Endothelial cell (in vitro differentiated cells): ENCODE measurements at places on chromosomes 3 and 15. TPM values are rescaled to one million over a fixed set of nuclear protein-coding genes. Genes with fewer than 3 reads are reported as not detected.

- no peak for DNase-seq
These were observed 26.2 kb downstream of the PSTPIP1 start for GRCh38 chr15:77021088-77021481.

The C3orf20 gene
- total RNA-seq, result 0.13 TPM

DNA sequence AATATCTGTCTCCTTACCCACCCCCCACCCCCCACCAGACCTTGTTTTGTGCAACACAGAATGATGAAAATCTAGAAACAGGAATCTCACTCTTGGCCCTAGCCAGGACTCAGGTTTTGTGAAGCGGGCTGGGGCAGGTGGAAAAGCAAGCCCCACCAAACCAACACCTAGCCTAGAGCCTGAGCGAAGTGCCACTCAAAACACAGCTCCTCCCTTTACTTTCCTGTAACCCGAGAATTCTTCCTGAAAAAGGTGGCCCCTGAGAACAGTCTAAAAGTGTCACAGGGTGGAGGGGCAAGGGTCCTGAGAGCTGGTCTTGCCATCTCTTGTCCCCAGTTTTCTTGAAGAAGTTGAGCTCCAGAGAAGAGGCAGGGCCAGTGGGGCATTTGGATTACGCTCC, 17.4 kb upstream of the RPUSD3 start:
- no peak for DNase-seq

The THRB gene
- 0.38 TPM for total RNA-seq

DNA sequence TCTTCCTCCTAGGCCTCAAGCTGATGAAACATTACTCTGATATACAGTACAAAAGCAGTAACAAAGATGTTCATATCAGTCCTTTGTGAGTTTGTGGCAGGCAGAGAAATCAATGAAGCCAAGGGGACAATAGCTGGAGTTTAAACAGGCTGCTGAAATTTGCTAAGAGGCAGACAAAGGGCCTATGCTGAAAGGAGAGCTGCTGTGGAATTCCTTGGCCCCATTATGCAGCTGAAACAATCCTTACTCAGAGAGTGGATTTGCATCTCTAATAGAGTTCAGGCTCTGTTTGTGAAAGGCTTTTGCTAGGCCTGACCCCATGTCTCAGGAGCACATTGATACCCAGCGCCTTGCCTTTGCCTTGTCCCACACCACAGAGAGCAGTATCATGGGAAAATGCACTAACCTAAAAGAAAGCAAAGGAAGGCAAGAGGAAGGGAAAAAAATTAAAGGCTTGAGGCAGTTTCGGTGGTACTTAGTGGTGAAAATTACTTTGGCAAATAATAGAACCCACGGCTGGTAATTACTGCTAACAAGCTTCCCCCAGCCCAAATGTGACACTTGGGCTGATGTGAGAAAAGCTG, 195.0 kb upstream of the EPHA3 start:
- DNase-seq, result peak; percentile 3

The RTF1 gene
- total RNA-seq, result 60.8 TPM

DNA sequence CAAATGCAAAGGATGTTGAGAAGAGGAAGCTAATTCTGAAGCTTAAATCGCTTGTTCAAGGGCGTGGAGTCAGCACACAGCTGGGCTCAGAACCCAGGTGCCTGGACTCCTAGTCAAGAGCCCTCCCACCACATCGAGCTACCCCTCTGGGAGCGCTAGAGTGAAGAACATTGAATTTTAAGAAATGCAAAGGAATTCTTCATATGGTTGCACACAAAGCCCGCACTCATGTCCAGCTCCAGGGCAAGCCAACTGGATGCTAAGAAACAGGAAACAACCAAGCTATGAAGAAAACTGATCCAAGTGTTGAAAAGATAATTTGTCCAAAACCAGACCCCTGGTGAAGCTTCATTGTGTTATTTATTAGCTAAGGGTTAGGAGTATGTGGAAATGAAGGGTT, 122.3 kb downstream of the ALDH1A2 start:
- no peak for DNase-seq

DNA sequence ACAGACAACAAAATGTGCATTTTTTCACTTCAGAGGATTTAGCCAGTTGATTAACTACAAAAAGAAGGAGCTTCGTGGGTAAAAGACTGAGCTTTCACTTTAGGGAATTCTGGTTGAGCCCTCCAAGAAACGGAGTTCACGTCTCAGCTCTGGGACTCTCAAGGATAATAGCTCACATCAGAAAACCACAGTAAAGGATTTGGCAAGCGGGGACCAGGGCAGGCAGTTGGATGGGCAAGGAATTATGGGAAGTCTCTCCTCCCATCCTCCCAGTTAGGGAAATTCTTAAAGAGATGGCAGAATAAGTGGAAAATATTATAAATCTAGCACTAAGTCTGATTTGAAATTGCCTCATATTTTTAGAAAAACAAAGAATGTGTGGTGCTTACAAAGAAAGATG, 188.3 kb upstream of the EOMES start:
- no peak for DNase-seq

DNA sequence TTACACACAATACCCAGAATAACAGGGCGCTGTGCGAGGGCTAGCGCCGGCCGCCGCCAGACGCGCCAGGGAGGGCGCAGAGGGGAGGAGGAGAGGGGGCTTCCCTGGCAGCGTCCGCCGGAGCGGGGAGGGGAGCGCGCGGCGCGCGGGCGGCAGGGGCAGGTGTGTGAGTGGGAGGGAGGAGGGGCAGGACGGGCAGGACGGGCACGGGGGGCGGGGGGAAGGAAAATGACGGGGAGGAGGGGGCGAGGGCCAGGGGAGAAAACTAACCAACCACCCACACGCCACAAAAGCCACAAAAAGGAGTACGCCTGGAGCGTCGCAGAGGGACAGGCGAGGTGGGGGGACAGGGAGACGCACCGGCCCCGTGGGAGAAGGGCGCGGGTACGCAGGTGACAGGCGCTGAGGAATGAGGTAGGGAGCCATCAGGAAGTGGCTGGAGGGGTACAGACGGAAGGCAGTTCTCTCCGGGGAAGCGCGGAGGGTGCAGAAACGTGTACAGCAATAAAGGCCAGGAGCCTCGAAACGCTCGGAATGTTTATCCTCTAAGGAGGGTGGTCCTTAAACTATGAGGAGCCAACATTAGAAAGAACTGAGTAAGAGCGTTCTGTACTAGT, 610 bp upstream of the SATB1 start:
- DNase-seq, result peak; percentile 66

DNA sequence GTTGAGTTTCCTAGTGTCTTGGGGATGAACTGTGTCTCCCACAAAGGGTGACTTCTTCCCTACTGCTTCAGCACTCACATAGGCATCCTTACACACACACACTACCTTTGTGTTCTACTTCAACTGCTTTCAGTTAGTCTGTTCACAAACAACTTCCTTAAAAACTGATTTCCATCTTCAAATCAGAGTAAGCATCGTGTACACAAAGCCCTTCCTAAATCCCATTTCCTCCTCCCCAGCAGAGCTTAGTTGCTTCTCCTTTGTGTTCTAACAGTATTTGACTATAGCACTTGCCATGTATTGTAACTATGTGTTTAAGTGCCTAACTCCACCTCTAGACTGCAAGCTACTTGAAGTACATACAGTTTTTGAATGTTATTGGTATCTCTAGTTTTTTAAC, 71.7 kb downstream of the TNIK start:
- DNase-seq, result no peak

GRCh38 chr3:66195347-66195783, 25.4 kb upstream of the SLC25A26 start:
- peak; percentile 15 for DNase-seq
